ENCODE measurements at places on chromosomes 7 and 10.

GRCh38 chr10:28967031-28967430 lies 289.7 kb downstream of the BAMBI start:
- DNase-seq: no peak

GRCh38 chr7:15620491-15621185 lies 58.8 kb upstream of the AGMO start:
- no peak for DNase-seq

DNA sequence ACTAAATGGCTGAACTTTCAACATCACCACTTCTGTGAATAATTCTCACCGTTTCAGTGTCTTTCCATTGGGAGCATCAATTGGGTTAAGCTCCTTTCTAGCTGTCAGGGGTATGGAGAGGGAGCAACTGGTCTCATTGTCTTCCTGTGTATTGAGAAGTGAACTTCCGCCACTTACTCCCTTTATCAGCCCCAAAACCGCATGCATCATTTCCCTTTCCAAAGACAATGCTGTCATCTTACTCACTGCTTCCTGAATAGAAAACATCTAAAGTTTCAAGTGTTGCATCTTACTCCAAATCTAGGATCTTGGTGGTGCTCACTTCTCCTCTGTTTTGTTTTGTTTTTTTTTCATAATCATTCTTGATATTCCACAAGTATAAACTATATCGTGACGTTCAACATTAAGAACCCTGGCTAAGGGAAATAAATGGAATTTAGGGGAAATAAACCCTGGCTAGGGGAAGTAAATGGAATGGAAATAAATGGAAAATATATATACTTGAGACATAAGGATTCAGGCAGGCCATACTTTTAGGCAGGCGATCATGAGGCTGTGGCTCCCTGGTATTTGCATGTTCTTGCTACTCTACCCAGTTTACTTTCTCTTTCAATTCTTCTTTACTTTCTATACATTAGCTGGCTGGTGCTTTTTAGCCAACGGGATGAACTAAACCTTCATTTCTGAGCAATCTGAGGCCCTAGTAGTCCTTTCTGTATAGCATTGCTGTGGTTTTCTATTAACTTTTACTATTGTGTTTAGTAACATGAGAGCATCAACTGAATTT lies 371.9 kb downstream of the BMPER start:
- DNase-seq: no peak

DNA sequence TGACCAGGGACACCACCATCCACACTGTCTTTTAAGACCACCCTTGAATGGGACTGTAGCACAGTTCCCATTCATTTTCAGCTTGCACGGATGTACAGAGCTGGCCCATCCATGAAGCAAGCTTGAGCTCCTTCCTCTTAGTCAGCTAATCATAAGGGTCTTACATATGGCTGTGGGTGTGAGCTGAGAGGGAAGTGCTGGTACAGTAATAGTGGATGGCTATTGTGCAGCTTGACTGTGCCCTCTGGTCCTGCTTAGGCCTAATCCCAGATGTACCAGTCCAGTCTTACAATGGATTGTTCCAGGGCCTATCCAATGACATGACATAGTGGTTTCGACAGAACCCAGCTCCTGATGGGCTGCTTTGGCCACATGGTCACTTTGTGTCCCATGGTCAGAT lies 96.9 kb upstream of the ZNF438 start:
- DNase-seq: no peak

DNA sequence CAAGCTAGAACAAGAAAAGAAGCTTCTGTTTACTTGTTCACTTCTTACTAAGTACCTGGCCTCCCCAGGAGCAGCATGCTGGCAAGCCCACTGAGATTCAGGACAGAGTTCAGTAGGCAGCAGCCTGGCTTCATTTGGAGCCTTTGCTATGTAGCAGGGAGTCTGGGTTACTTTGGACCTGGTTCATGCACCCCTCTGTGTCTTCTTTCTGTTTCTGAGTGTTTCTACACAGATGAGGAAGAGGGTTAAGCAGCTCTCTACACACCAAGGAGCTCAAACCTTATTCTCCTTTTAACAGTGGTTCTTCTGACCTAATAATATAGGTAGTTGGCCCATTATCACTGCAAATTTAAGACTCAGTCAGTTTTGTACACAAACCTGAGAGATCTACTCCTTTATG lies 152.9 kb downstream of the ARID5B start:
- DNase-seq: no peak

GRCh38 chr7:117827862-117828261 lies 45.4 kb downstream of the CTTNBP2 start:
- no peak for DNase-seq

- DNase-seq: no peak
Measured at GRCh38 chr7:32153006-32153405, 82.8 kb upstream of the PDE1C start.

- no peak for DNase-seq
Measured at GRCh38 chr7:75969182-75969581, 25.2 kb downstream of the TMEM120A start.

DNA sequence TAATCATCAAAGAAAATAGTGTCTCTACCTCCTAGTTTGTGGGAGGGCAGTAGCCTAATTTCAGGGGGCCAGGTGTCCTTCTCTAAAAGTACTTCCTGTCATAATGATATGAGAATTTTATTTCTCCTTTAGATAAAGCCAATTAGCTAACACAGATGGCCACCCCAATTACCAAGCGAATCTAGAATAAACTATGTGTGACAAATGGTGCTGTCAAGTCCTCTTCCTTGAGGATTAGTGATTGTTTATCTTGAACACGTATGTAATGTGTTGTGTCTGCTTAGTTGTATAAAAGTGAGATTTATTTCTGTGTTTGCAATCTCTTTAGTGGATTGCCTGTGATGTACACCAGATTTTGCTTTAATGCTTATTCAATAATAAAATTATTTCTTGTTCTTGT lies 1120.0 kb downstream of the SORCS1 start:
- DNase-seq: no peak

DNA sequence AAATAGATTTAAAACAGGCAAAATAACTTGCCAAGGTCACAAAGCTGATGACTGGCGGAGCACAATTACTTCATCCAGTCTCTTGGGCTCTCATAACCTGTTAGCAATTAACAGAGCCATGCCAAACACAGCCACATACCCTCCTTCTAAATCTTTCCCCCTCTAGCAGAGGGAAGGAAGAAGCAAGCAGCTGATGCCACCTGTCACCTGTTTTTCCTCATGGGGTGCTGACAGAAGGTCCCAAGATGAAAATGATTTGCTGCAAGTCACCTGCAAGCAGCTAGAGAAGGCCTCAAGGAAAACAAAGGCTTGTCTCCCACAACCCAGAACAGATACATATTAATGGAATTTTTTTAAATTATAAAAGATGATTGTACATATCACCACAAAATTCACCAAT lies 117.8 kb downstream of the GFRA1 start:
- DNase-seq: no peak

- DNase-seq: no peak
Measured at GRCh38 chr10:119805702-119806230, 66.9 kb downstream of the MCMBP start.

DNA sequence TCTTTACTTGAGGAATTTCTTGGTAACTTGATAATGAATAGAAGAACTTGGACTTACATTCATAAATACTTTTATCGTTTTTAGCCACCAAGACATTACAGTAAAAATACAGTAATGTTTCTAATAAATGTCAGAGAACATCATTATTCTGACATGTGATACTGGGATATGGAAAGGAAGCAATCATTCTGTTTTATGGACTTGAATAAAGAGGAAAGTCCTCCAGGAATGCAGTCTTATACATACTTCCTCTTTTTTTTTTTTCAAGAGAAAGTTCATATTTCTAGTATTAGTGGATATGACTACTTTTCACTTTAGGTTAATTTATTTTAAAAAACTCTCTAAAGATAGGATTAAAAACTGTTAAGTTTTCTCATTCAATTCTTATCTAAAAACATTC lies 220.0 kb upstream of the SEMA3C start:
- no peak for DNase-seq

DNA sequence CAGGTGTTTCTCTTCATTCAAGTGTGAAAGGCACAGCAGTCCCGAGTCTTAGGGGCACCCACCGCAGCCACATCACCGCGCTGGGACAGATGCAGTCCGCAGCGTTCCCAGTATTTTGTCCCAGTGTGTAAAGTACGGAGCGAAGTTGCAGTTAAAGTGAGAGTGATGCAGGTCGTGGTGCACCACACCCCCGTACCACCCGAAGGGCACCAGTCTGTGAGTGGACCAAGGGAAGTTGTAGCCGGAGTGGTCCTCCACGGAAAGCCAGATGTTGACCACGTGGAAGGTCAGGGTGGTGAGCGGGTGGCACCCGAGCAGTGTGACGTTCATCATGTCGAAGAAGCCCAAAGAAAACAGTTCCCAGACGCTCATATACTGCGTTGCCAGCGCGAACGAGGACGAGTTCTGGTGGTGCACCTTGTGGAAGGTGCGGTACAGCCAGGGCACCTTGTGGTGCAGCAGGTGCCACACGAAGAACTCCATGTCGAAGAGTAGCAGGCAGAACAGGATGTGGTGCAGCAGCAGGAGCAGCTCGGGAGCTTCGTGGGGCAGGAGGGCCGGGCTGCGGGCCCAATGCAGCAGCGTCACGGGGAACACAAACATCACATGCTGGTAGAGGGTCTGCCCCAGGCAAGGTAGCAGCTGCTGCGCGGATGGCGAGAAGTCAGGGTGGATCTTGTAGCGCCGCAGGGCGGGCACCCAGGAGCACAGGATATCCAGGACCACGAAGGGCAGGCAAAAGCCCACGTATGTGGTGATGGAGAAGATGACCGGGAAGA lies 526 bp downstream of the CH25H start:
- peak; percentile 27 for DNase-seq

GRCh38 chr7:30034501-30034900 lies 6.3 kb downstream of the PLEKHA8 start:
- DNase-seq: no peak

DNA sequence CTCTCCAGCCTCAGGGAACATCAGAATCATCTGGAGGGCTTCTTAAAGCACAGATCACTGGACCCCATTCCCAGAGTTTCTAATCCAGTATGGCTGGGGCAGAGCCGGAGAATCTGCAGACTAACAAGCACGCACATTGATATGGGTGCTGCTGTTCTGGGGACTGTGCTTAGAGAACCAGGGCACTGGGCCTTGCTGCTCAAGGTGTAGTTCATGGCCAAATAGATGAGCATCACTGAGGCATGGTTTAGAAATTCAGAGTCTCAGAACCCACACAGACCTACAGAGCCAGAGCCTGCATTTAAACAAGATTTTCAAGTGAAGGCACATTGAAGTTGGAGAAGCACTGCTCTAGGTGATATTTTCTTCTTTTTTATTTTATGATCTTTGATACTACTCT lies 376.8 kb upstream of the PHF14 start:
- DNase-seq: no peak

GRCh38 chr7:131040467-131040932 lies 287.2 kb upstream of the MKLN1 start:
- DNase-seq: no peak

GRCh38 chr7:81478664-81479063 lies 291.2 kb downstream of the HGF start:
- DNase-seq: no peak

- DNase-seq: no peak
Measured at GRCh38 chr10:79221110-79222051, 125.9 kb upstream of the PPIF start.

DNA sequence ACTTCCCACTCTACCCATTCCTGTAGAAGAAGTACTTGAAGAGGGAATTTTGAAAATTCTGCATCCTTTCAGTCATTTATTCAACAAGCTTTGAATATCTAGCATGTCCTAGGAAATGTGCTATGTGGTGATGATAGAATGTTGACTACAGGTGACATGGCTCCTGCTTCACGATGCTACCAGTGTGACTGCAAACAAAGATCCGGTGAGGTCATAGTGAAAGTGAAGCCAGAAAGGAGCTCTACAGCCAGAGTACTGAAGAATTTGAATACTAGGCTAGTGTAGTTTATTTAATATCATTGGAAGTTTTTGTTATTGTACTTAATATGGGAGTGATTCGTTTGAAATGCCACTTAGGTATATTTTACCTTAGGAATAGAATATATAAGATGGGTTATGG lies 348.1 kb downstream of the TFEC start:
- no peak for DNase-seq

GRCh38 chr10:58275908-58276307 lies 6.9 kb downstream of the CISD1 start:
- no peak for DNase-seq

GRCh38 chr10:111390813-111391563 lies 314.2 kb downstream of the ADRA2A start:
- no peak for DNase-seq

DNA sequence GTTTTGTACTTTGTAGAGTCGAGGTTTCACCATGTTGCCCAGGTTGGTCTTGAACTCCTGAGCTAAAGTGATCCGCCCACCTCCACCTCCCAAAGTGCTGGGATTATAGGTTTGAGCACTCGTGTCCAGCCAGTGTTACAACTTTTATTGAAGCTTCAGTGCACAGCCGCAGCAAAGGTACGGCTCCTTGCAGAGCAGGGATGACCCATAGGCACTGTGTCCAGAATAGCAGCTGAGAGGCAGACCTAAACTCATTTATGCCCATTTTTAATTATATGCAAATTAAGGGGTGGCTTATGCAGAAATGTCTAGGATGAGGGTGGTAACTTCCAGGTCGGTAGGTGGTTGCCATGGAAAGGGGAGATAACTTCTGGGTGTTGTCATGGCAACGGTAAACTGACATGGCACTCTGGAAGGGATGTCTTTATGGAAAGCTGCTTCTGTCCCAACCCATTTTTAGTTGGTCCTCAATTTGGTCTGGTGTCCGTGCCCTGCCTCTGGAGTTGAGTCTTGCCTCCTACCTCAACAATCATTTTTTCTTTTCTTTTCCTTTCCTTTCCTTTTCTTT lies 22.7 kb downstream of the NYAP1 start:
- DNase-seq: no peak

DNA sequence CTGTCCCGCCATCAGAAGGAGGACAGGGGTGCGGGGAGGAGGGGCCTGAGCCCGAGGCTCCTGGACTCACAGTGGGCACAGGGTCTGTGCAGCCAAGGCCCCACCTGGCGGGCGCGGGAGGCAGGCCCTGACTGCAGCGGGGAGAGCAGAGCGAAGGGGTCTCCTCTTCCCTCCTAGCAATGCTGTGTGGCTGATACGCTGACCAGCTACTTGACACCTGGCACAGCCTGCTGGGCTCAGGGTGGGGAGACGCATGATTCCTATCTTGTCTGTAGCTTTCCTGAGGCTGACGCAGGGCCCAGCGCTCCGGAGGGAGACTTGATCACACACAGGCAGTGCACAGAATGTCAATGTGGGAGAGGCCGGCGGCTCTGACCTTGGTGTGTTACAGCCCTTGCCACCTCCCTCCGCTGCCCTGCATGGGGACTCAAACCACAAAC lies 174.9 kb downstream of the ELFN1 start:
- no peak for DNase-seq

Measured in activated naive CD8-positive, alpha-beta T cell treated with anti-CD3 and anti-CD28 coated beads for 36 hours (primary cell).